ENCODE measurements at places on chromosomes 4 and X. TPM values are rescaled to one million over a fixed set of nuclear protein-coding genes. Genes with fewer than 3 reads are reported as not detected.
A peak's percentile ranks its signal among the peaks of the same experiment; 100 is the strongest.

The FABP2 gene
- not detected for total RNA-seq

The APEX2 gene
- 6.6 TPM for total RNA-seq

The ITGB1BP2 gene
- 172 TPM for total RNA-seq

The GUCY1A1 gene
- 35.5 TPM for total RNA-seq

DNA sequence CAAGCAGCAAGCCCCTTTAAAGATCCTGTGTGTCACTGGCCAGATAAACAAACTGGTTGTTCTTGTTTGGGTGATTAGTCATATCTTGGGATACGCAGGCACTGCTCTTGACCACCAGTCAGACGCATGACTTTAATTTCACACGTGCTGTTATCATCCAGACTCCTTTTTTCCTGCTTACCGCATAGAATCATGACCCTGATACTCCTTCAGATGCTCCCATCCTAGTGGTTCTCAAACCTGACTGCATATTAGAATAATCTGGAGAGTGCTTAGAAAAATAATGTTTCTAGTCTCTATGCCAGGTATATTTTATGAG lies 78.8 kb downstream of the CLDN22 start:
- peak overlapping the region; percentile 20 for H3K27ac ChIP-seq
- no peaks in the 10 kb centered on the region for H3K27me3 ChIP-seq
- peaks cover 21% of the 10 kb centered on the region for H3K4me1 ChIP-seq

DNA sequence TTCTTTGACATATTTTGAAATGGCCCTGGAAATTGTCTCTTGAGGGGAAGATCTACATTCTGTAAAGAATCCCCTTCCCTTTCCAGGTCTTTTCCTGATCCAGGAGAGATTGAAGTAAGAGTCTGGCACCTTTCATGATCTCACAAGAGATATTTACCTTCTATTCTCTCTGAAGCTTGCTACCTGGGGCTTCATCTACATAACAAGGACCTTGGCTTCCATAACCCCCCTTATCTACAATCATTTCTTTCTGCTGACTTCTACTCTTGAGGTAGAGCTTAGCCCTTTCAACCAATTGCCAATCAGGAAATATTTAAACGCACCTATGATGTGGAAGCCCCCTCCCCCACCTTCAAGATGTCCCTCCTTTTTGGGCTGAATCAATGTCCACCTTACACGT lies 383.7 kb upstream of the MAGEB18 start:
- no peak overlapping the region for H3K4me3 ChIP-seq
- H3K4me1 ChIP-seq = no peaks in the 10 kb centered on the region
- no peaks in the 10 kb centered on the region for H3K36me3 ChIP-seq
- no peaks in the 10 kb centered on the region for H3K27me3 ChIP-seq
- H3K27ac ChIP-seq = no peak overlapping the region
- no peak for DNase-seq

- H3K27me3 ChIP-seq = no peaks in the 10 kb centered on the region
- H3K36me3 ChIP-seq = peaks cover 33% of the 10 kb centered on the region
- no peaks in the 10 kb centered on the region for H3K4me1 ChIP-seq
- H3K4me3 ChIP-seq = no peak overlapping the region
These were observed 61.5 kb upstream of the CLCN4 start for GRCh38 chrX:10095246-10095645.

- DNase-seq = no peak
- no peak overlapping the region for H3K27ac ChIP-seq
- no peaks in the 10 kb centered on the region for H3K27me3 ChIP-seq
- no peaks in the 10 kb centered on the region for H3K4me1 ChIP-seq
- no peak overlapping the region for H3K4me3 ChIP-seq
- no peaks in the 10 kb centered on the region for H3K36me3 ChIP-seq
These were observed 85.3 kb downstream of the DCAF8L2 start for GRCh38 chrX:27675493-27675892.

- no peaks in the 10 kb centered on the region for H3K27me3 ChIP-seq
- DNase-seq = peak; percentile 83
- no peaks in the 10 kb centered on the region for H3K4me1 ChIP-seq
- no peak overlapping the region for H3K4me3 ChIP-seq
- H3K27ac ChIP-seq = no peak overlapping the region
These were observed 95.8 kb downstream of the DHX15 start for GRCh38 chr4:24488399-24489164.

GRCh38 chr4:109046471-109047201 lies 255.8 kb downstream of the COL25A1 start:
- no peak for DNase-seq
- peaks cover 4% of the 10 kb centered on the region for H3K4me1 ChIP-seq
- H3K36me3 ChIP-seq = no peaks in the 10 kb centered on the region

All from right atrium auricular region (tissue), 2 donors.